ENCODE measurements at places on chromosomes 1 and 21.

DNA sequence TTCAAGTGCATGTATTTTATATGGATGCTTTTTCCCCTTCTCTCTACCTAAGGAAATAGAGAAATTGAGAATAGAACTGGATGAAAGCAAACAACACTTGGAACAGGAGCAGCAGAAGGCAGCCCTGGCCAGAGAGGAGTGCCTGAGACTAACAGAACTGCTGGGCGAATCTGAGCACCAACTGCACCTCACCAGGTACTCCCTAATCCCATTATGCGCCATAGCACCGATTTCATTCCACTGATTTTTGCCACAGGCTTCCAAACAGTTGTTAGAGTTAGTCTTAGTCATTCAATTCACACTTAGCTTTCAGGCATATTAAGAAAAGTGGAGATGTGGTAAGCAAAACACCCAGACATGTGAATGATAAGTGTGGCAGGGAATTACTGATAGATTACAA, 122.8 kb downstream of the SDCCAG8 start:
- DNase-seq = no peak

DNA sequence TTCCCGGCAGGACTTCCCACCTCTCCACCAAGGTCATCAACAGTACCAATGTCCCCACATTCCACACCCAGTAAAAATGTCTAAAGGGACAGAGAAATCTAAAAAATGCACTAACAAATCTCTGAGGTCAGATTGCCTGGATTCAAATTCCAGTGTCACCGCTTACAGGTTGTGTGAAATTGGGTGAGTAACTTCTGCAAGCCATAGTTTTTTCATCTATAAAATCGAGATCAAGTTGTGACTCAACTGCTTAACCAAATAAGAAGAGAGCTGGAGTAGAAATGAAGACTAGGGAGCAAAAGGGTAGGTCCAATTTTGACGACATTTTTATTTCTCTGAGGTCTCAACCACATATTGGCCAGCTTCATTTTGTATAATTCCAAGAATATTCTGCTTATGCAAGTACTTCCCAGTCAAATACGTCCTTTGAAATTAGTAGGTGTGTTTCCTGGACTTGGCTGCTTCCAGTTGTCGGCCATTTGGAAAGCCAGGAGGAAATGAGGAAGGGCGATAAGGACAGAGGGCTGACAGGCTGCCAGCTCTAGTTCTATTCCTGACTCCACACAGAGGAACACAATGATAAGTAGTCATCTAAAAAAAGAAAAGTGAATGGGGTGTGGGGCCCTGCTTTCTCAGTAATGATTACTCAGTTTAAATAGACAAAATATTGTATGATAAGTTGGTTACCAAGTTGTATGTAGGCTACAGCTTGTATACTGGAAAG, 57.7 kb upstream of the ZC3H11B start:
- no peak for DNase-seq

DNA sequence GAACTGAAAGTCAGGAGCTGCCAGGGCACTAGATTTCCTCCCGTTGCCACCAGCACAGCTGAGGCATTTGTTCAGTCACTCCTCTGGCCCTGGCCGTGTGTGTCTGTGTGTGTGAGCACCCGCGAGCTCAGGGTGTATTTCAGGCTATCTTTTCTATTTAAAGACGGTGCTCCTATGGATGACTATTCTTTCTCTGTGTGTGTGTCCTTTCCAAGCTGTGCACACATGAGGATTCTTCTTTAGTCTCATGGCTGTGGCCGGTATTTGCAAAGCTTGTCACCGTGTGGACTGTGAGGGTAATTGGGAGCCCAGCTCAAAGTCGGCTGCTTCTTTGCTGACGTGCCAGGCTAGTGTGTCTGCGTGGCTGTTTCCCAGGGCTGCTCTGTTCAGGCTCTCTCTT, 3.0 kb upstream of the KCND3 start:
- DNase-seq = no peak

DNA sequence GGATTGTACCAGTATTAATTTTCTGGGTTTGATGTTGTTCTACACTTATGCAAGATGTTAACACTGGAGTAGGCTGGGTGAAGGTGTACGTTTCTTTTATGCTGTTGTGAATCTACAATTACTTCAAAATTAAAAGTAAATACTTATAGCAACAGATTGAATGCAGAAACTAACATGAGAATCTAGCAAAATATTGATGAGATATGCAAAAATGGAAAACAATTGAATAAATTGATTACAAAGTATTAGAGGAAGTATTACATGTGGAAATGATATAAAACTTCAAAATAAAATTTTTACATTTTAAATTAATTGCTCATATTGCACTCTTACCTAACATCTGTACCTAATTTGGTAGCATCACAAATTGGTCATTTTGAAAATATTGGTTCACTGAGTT, 5.7 kb upstream of the SPRR3 start:
- DNase-seq = no peak

GRCh38 chr1:211348547-211348946, 21.9 kb downstream of the TRAF5 start:
- DNase-seq = no peak

GRCh38 chr21:24403221-24403620, 1204.1 kb downstream of the MRPL39 start:
- DNase-seq = no peak

GRCh38 chr1:82116105-82116504, 315.4 kb downstream of the ADGRL2 start:
- DNase-seq = no peak

DNA sequence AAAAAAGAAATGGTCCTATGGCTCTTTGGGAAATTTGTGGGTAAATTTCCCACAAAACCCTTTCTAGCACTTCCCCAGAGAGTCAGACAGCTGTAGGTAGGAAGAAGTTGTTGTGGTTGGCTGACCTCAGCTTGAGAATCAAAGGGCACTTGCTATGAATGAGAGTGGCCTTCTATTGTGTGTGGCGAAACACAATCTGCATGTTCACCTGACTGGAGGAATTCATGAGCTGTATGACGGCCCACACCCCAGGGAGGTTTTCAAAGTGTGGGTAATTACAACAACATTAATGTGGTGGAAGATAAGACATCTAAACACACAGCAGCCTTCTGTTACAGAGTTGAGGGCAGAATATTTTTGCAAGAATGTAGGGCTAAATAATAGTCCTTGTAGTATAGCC, 38.8 kb downstream of the NGF start:
- no peak for DNase-seq

All from hematopoietic multipotent progenitor cell treated with erythropoietin and hydrocortisone succinate and interleukin-3 and kit ligand, for 8 days (in vitro differentiated cells).